OCI-LY7 (cell line): ENCODE measurements at places on chromosomes 5 and 9.

- peak; percentile 88 for DNase-seq
Measured at GRCh38 chr9:124941679-124942561, 1.0 kb upstream of the GOLGA1 start.

DNA sequence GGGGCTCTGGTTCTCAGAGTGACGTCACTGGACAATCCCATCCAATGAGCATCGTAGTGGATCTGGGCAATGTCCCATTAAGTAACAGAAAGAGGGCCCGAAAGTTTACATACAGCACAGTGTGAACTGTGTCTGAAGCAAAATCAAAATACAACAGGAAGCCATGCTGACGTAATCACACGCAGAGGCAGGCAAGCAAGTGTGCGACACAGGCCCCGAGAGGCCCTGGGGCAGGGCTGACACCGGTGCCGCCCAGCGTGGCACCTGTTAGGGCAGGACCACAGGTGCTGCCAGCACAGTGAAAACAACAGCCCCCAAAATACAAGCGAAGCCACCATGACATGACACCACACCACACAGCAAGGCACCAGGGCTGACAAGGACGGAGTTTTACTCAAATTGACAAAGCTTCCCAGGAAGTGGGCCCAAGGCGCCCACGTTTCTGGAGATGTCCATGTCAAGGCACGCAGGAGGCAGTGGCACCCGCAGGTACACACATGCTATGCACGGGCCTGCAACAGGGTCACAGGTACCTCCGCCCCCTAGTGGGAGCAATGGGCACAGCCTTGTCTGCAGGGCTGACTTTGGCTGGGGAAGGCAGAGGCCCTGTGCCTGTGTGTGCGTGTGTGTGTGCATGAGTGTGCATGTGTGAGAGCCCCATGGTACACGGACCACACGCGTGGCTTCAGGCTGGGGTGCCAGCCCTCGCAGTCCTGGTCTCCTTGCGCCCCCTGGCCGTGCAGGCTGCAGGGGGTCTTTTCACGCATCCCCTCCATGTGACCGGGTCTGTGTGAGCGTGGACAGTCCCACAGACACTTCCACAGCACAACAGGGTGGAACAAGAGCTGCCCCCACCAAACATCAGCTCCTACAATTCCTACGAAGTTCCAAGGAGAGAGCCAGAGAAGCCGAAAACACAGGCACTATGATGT is 19.6 kb downstream of the QSOX2 start:
- peak; percentile 90 for DNase-seq

- DNase-seq: no peak
Measured at GRCh38 chr9:124001458-124001799, 10.1 kb upstream of the LHX2 start.

DNA sequence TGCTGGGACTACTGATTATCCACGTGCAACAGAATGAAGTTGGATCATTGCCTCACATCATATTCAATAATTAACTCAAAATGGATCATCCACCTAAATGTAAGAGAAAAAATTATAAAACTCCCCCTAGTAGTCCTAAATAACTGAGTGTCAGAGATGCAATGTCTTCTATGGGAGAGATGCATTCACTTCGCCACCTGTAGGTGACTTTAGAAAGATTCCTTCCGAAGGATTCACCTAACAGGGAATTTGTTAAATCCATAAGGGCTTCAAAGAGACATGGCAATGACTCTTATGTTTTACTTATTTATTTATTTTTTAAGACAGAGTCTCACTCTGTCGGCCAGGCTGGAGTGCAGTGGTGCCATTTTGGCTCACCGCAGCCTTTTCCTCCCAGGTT is 526.0 kb downstream of the MTRR start:
- no peak for DNase-seq

- no peak for DNase-seq
Measured at GRCh38 chr5:58649716-58650115, 66.8 kb downstream of the RAB3C start.

DNA sequence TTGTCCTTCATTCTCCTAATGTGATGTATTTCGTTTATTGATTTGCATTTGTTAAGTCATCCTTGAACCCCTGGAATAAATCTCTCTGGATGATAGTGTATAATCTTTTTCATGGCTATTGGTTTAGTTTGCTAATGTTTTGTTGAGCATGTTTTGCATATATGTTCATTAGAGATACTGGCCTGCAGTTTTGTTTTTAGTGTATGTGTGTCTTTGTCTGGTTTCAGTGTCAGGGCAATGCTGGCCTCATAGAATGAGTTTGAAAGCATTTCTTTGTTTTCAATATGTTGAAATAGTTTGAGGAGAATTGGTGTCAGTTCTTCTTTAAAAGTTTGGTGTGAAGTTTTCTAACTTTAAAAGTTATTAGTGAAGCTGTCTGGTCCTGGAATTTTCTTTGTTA is 149.6 kb upstream of the ATP10B start:
- no peak for DNase-seq

DNA sequence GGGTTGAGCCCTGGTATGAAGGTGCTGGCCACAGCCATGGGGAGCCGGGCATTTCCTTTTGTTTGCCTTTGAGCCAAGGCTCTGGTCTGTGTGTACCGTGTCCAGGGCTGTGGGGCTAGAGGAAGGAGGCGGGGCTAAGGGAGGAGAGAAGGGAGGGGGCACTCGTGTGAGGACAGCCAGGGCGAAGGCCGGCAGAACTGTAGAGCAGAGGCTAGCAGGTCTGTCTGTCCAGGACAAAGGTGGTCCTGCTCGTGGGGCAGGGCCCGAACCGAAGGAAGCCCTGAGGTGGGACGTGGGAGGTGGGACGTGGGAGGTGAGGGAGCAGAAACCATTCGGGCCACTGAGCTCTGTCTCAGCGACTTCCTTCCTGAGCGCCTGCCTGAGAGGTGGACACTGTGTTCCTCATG is 41.3 kb upstream of the TESK1 start:
- DNase-seq: no peak
